Breast epithelium (tissue), 4 donors: ENCODE measurements at places on chromosomes 7 and 10. TPM values are rescaled to one million over a fixed set of nuclear protein-coding genes. Genes with fewer than 3 reads are reported as not detected.
A peak's percentile ranks its signal among the peaks of the same experiment; 100 is the strongest.

- H3K4me1 ChIP-seq: no peaks in the 10 kb centered on the region
- no peak overlapping the region for H3K27ac ChIP-seq
- no peak overlapping the region for H3K4me3 ChIP-seq
- H3K27me3 ChIP-seq: peaks cover 16% of the 10 kb centered on the region
Measured at GRCh38 chr7:155840909-155841308, 28.6 kb upstream of the SHH start.

DNA sequence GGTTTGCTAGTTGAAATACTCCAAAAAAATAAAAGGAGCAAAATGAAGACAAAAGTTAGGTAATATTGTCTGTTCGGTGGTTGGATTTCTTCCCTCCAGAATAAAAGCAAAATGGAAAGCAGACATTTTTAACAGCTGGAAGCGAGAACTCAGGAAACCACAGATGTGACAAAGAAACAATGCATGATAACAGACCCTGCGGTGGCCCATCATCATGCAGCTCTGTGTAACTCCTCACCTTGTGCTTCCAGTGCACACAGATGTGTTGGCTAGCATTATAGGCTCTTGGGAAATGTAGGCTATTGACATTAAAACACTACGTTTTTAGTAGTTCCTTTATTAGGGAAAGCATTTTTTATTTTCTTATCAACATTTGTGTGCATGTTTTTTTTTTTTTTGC, 53.9 kb upstream of the ARL4A start:
- no peak for DNase-seq
- H3K36me3 ChIP-seq: no peaks in the 10 kb centered on the region
- no peaks in the 10 kb centered on the region for H3K27me3 ChIP-seq
- H3K27ac ChIP-seq: no peak overlapping the region
- H3K4me1 ChIP-seq: no peaks in the 10 kb centered on the region
- H3K4me3 ChIP-seq: no peak overlapping the region

The HOXA5 gene
- total RNA-seq: 11.5 TPM

The DGKI gene
- total RNA-seq: 2.7 TPM

The COBL gene
- 2.2 TPM for total RNA-seq

The LBX1 gene
- total RNA-seq: not detected

DNA sequence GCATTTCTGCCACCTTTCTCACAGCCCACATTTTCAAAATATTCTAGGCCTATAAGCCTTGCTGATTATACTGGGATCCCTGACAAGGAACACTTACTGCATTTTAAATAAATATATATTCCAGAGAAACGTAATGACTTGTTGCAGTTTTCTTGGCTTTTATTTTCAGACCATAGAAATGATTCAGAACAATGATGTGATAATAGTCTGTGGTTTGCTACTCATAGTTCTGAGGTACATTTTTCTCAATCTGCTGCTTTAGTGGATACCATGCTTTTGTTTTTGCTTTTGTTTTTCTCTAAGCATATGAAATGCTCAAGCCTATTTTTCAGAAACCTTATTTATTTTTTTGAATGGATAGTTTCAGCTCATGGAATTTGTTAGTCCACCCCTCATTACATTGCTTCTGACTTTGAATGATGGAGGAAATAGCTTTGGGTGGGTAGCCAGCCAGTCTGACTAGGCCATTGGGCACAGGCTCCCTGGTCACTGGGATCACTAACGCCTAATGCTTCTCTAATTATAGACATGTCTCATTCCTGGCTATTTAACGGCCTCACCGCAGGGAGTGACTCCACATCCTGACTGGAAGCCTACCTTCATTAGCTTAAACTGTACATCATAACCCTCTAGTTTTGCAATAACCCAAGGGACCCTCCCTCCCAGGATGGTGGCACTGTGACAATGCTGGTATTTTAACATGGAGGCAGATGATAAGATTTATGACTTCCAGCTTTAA, 66.1 kb downstream of the MBL2 start:
- H3K27ac ChIP-seq: no peak overlapping the region
- no peak for DNase-seq
- no peaks in the 10 kb centered on the region for H3K27me3 ChIP-seq
- no peaks in the 10 kb centered on the region for H3K4me1 ChIP-seq
- H3K36me3 ChIP-seq: no peaks in the 10 kb centered on the region

- no peak for DNase-seq
- H3K36me3 ChIP-seq: no peaks in the 10 kb centered on the region
- no peak overlapping the region for H3K27ac ChIP-seq
- no peaks in the 10 kb centered on the region for H3K4me1 ChIP-seq
- no peaks in the 10 kb centered on the region for H3K27me3 ChIP-seq
- H3K4me3 ChIP-seq: no peak overlapping the region
Measured at GRCh38 chr7:123977081-123977480, 52.0 kb downstream of the SPAM1 start.

- peak; percentile 79 for DNase-seq
- peak overlapping the region; percentile 49 for H3K27ac ChIP-seq
- H3K36me3 ChIP-seq: no peaks in the 10 kb centered on the region
- no peak overlapping the region for H3K4me3 ChIP-seq
- no peaks in the 10 kb centered on the region for H3K4me1 ChIP-seq
Measured at GRCh38 chr7:2732959-2733584, 45.1 kb downstream of the AMZ1 start.

DNA sequence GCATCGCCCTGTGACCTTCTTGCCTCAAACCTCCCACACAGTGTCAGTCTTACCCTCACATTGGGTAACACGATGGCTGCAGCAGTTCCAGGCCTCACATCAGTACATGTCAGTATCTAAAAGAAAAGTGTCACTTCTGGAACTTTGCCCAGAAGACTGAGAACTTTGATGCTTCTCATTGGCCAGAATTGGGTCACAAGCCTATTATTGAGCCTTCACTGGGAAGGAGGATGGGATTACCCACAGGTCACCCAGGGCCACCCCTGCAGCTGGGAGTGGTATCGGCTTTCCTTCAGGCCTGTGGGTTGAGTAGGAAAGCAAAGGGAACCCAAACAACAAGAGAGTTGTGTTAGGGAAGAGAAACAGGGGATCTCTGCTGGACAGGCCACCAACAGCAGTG, 111.5 kb downstream of the NPY start:
- H3K36me3 ChIP-seq: no peaks in the 10 kb centered on the region
- H3K4me3 ChIP-seq: no peak overlapping the region
- no peak overlapping the region for H3K27ac ChIP-seq

DNA sequence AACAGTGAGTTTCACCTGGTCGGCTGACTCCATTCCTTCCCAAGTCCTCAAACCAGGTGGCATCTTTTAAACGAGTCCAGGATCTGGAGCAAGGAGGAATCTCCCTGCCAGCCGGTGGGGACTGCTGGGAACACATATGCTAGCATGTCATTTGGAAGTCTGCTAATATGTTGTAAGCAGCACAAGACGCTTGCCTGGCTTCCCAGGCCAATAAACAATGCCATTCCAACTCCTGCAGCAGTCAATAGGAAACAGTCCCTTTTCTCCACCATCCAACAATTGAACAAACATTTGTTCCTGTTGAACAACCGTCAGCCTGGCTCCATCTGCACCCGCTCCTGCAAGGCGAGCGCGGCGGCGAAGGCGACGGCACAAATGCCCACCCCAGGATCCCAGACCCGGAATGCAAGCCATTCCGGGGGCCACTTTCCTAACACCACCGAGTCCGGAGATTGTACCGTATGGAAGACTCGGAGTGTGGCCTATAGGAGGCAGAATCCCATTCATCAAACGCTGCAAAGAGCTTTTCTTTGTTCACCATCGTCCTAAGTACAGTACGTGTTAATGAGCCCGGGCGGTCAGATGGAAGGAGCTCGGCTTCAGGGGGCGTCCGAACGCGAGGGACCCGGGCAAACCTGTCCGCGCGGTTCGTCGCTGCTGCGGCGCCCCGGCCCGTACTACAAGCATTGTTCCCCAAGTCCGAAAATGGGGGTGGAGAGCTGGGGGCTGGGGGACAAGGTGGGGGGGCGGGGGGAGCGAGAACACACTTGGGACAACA, 1.6 kb downstream of the FAM53B start:
- H3K4me1 ChIP-seq: peaks cover 36% of the 10 kb centered on the region
- no peaks in the 10 kb centered on the region for H3K36me3 ChIP-seq
- H3K4me3 ChIP-seq: peak overlapping the region; percentile 70

The FAM237B gene
- not detected for total RNA-seq

DNA sequence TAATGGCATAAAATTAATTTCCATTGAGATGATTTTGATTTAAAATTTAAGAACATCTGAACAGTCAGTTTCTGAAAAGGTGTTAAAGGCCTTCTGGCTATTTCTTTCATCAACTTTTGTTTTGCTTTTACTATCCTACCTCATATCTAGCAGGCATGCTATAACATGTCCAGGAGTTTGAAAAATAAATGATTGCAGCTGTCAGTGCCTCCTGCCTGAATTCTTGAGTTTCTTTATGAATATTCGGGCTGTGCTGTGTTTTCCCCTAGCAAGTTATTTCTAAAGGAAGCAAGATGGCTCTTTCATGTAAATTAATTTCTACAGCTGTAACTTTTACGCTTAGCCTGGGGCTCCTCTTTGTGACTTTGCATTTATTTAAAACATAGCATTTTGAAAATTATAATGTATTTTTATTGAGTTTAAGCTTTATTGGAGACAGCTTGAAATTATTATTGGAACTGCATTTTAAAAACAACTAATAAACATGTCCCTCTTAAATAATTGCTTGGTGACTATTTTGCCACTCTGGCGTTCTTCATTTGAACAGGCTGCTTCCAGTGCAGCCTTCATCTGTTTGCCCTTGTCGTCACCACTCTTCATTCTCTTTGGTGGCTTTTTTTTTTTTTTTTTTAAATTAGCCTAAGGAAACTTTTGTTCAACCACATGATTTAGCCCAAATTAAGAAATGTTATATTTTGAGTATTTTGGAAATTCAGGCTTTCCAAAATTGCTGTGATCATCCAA, 1083.4 kb upstream of the LRRN3 start:
- H3K27ac ChIP-seq: no peak overlapping the region
- no peak overlapping the region for H3K4me3 ChIP-seq
- no peaks in the 10 kb centered on the region for H3K27me3 ChIP-seq

The FXYD4 gene
- total RNA-seq: not detected

The C10orf143 gene
- total RNA-seq: 2.9 TPM

DNA sequence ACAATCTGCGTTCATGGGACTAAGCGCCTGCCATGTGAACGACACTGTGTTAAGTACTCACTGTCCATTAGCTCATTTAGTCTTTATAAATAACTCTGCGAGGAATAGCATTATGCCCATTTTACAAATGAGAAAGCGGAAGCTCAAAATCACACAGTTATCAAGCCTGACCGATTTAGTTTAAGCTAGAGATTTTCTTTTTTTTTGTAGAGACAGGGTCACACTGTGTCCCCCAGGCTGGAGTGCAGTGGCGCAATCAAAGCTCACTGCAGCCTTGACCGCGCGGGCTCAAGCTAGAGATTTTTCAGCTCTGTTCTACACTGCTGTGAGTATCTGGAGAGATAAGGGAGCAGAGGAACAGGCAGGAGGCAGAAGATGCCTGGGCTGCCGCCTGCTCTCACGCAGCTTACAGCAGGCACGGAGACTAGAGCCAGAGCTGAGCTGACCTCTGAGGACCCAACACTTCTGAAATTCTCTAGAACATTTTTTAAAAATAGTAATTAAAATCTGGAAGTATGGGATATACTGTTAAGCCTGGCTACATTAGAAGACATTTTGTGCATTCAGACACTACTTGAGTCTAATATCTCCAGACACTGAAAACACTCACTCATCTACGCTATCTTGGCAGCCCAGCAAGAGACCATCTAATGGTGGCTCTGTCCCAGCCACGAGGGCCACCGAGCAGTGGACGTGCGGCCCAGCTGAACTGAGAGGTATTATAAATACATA, 38.7 kb downstream of the GNA12 start:
- H3K4me1 ChIP-seq: peaks cover under 1% of the 10 kb centered on the region
- H3K4me3 ChIP-seq: no peak overlapping the region
- DNase-seq: no peak
- H3K27ac ChIP-seq: no peak overlapping the region
- H3K27me3 ChIP-seq: no peaks in the 10 kb centered on the region

DNA sequence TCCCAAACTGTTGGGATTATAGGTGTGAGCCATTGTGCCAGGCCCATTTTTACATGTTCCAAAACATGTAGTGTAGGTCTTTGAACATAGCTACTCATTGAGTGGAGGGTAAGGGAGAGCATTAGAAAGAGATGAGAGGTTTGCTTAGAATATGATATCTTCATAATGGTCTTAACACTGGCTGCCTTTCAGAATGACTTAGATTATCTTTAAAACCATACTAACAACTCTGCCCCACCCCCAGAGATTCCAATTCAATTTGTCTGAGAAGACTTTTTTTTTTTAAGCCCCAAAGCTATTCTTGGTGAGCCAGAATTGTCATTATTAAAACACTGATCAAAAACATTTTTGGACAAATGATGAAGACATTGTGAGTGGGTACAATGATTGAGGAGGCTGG, 168.9 kb downstream of the PHTF2 start:
- H3K27ac ChIP-seq: no peak overlapping the region
- H3K4me1 ChIP-seq: no peaks in the 10 kb centered on the region
- no peak for DNase-seq
- H3K4me3 ChIP-seq: no peak overlapping the region
- no peaks in the 10 kb centered on the region for H3K27me3 ChIP-seq

The OR2A5 gene
- total RNA-seq: not detected

GRCh38 chr7:55162476-55162875, 143.7 kb downstream of the EGFR start:
- H3K27me3 ChIP-seq: no peaks in the 10 kb centered on the region
- DNase-seq: no peak
- peaks cover 6% of the 10 kb centered on the region for H3K36me3 ChIP-seq
- no peak overlapping the region for H3K4me3 ChIP-seq
- no peak overlapping the region for H3K27ac ChIP-seq

The KIF11 gene
- total RNA-seq: 0.66 TPM

DNA sequence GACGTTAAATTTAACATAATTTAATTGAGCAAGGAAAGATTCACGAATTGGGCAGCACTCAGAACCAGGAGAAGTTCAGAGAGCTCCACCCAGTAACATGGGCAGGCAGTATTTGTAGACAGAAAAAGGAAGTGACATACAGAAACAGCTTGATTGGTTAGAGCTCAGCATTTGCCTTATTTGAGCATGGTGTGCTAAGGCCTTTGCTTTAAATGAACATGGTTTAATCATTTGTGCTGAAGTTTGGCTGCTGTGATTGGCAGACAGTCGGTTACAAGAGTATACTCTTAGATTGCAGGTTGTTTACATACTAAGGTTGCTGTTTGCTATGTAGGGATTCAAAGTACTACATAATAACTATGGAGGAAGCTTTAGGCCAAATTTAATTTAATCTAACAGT, 199.2 kb downstream of the MALRD1 start:
- no peak for DNase-seq
- no peaks in the 10 kb centered on the region for H3K4me1 ChIP-seq
- no peaks in the 10 kb centered on the region for H3K36me3 ChIP-seq

- no peaks in the 10 kb centered on the region for H3K36me3 ChIP-seq
- peak overlapping the region; percentile 68 for H3K4me3 ChIP-seq
- H3K27me3 ChIP-seq: no peaks in the 10 kb centered on the region
Measured at GRCh38 chr10:49761201-49761788, 828 bp downstream of the OGDHL start.

The ENO4 gene
- total RNA-seq: 1.9 TPM

The MRLN gene
- total RNA-seq: not detected

GRCh38 chr7:39709029-39709428, 85.7 kb downstream of the RALA start:
- H3K27me3 ChIP-seq: no peaks in the 10 kb centered on the region
- no peaks in the 10 kb centered on the region for H3K36me3 ChIP-seq
- H3K4me3 ChIP-seq: no peak overlapping the region
- DNase-seq: no peak
- no peak overlapping the region for H3K27ac ChIP-seq

GRCh38 chr10:6203331-6204062, 765 bp downstream of the PFKFB3 start:
- peaks cover 12% of the 10 kb centered on the region for H3K4me1 ChIP-seq
- peak overlapping the region; percentile 95 for H3K27ac ChIP-seq
- H3K36me3 ChIP-seq: no peaks in the 10 kb centered on the region
- H3K27me3 ChIP-seq: no peaks in the 10 kb centered on the region

- no peak overlapping the region for H3K4me3 ChIP-seq
- H3K36me3 ChIP-seq: no peaks in the 10 kb centered on the region
- no peaks in the 10 kb centered on the region for H3K4me1 ChIP-seq
- DNase-seq: no peak
- H3K27me3 ChIP-seq: no peaks in the 10 kb centered on the region
Measured at GRCh38 chr10:93006435-93007039, 54.1 kb upstream of the CYP26C1 start.
